ENCODE measurements at places on chromosomes 6 and 20. TPM values are rescaled to one million over a fixed set of nuclear protein-coding genes. Genes with fewer than 3 reads are reported as not detected.

Gene NUP153
- 44.5 TPM for total RNA-seq

Gene HRH3
- total RNA-seq, result not detected

- no peak for DNase-seq
Measured at GRCh38 chr20:21016751-21017150, 89.4 kb downstream of the LINC00237 start.

DNA sequence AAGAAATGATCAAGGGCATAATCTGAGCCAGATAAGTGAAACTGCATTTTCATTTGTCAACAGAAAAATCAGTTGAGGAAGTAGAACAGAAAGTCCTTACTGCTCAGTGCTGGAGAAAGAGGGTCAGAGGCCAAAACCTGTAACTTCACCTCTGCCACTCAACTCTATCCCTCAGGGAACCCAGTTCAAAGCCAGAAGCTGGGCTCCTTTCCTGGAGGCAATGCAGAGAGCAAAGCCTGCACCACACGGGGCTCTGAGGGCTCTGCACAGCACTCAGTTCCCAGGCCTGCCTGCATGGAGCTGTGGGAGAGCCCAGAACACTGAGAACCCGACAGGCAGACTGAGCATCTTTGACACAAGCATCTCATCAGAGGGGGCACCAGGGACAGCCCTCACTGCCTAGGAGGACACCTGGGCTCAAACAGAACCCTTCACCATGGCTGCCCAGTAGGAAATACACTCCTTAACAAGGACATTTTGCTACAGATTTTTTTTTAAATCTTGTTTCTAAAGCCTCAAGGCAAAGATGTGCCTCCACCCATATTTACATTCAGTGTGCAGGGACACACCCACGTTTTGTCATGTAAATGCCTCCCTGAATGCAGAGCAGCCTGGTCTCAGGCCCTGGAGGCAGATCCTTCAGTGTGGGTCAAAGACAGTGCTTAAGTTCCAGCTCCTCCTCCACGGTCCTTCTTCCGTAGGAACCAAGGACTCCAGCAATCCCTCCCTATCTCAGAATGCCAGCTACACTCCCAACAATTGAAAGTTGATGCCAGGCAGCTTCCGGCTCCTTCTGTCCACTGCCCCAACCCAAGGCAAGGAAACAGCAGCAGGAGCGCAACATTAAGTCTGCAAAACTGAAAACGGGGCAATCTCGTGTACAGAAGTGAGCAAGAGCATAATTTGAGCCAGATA is 6.6 kb downstream of the RNASET2 start:
- DNase-seq, result no peak

DNA sequence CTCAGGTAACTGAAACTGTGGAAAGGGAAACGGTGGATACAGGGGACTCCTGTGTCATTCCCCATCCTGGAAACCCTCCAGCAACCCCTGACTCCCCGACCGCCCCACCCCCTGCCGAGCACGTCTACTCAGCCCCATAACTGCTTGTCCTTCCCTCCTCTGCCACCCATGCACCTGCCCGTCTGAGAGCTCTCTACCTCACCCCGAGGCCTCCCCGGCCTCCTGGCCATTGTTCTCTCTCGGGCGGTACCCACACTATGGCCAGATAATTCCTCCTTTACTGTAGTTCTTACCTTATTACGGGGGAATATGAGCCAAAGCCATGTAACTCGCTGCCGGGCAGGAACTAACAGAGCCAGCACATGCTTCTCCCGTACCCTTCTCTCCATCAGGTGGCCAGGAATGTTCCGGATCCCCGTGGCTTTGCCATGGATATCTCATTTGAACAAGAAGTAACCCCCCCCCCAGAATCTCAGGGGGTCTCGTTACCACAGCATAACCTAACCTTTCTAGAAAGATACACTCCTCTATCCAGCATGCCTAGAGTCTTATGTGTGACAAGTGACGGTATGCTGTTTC is 4.8 kb upstream of the IRF4 start:
- no peak for DNase-seq

DNA sequence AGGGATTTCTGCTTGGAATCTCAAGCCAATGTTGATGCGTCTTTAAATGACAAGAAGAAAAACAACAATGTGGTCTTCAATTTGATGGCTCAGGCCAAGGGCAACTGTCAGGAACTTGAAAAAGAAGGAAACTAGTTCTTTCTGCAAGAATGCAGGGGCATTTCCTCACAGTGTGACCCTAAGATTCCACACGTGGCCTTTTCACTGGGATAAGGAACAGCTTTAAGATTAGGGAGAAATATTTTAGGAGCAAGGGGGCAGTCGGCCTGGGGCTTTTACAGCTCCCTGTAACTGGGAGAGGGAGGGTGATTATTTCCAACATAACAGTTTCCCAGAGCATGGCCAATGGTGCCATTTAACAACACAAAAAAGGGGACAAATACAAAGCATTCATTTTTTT is 39.4 kb upstream of the MRPS10 start:
- DNase-seq, result peak; percentile 54

GRCh38 chr6:151025076-151025475 is 159.6 kb downstream of the MTHFD1L start:
- DNase-seq, result no peak

DNA sequence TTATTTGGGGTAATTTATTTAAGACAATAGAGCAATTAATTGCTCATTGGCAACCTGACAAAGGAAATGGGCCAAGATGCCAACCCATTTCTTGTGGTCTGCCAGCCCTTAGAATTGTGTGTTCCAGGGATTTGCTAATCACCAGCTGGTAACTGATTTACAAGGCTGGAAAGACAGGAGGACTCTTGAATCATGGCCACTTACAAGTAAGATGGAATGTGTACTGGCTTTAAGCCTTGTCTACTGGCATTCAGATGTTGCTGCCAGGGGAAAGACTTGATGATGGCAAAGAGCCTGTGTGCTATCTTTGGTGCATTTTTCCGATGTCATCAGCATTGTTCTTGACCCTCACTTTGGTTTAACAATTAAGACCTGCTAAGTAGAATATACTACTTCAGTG is 91.0 kb downstream of the BCKDHB start:
- peak; percentile 12 for DNase-seq

- no peak for DNase-seq
Measured at GRCh38 chr6:124991764-124992295, 29.6 kb downstream of the RNF217 start.

- DNase-seq, result no peak
Measured at GRCh38 chr6:150887978-150888563, 22.6 kb downstream of the MTHFD1L start.

DNA sequence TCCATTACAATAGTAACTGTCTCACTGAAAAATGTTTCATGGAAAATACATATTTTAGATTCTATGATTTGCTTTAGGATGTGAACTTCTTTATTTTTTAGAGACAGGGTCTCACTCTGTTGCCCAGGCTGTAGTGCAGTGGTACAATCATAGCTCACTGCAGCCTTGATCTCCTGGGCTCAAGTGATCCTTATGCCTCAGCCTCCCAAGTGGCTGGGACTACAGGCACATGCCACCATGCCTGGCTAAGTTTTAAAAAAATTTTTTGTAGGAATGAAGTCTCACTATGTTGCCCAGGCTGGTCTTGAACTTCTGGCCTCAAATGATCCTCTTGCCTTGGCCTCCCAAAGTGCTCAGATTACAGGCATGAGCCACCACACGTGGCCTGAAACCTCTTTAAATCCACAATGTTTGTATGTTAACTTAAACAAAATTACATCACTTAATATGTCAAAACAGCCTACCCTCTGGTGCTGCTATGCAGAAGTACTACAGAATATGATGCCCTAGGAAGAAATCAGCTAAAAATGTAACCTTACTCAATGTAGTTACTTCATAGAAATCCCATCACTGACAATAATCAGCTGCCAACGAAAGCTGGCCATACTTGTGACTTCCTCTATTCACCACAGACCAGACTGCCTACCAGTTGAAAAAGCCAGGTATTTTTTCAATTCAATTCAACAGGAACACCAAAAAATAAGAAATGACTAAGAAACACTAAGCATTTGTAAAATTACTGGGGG is 17.6 kb downstream of the EEF1A1 start:
- DNase-seq, result no peak

DNA sequence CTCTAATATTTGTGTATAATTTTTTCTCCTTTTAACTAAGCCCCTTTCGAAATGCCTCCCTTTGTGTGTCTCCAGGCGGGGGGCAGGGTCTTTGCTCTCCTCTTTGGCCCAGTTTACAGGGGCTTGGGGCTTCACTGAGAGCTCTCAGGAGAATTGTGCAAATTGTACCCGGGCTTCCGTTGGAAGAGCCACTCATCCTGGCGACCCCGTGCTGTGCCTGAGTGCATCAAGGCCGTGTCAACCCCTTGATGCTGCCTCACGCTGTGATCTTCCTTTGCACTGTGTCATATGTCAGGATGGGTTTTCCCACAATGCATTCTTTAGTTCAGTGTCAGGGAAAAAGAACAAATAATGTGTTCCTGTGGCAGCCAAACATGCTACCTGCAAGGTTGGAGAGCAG is 118.0 kb upstream of the POU3F2 start:
- DNase-seq, result no peak

DNA sequence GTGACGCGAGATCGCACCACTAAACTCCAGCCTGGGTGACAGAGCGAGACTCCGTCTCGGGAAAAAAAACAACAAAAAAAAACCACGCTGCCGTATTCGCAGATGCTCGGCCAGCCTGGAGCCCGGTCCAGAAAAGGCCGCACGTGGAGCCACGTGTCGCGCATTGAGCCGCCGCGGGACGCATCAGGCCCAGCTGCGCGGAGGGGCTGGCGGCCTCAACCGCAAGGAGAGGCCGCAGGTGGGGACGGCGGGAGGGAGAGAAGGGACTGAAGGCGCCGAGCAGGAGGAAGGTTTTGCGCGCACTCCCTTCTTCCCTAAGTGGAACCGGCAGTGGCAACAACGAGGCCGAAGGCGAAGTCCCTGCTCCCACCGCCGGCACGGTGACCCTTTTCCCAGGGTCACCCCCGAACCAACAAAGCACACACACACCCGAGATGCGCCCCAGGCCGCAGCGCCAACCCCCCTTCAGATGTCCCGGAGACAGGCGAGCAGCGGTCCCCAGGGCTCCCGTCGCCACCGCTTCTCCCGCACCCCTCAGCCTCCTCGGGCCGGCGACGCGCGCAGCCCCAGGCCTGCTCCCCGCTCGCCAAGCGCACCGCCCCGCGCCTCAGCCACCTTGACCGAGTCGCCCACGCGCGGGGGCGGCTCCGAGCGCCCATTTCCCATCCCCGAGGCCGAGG is 681 bp downstream of the SYCP2 start:
- no peak for DNase-seq

DNA sequence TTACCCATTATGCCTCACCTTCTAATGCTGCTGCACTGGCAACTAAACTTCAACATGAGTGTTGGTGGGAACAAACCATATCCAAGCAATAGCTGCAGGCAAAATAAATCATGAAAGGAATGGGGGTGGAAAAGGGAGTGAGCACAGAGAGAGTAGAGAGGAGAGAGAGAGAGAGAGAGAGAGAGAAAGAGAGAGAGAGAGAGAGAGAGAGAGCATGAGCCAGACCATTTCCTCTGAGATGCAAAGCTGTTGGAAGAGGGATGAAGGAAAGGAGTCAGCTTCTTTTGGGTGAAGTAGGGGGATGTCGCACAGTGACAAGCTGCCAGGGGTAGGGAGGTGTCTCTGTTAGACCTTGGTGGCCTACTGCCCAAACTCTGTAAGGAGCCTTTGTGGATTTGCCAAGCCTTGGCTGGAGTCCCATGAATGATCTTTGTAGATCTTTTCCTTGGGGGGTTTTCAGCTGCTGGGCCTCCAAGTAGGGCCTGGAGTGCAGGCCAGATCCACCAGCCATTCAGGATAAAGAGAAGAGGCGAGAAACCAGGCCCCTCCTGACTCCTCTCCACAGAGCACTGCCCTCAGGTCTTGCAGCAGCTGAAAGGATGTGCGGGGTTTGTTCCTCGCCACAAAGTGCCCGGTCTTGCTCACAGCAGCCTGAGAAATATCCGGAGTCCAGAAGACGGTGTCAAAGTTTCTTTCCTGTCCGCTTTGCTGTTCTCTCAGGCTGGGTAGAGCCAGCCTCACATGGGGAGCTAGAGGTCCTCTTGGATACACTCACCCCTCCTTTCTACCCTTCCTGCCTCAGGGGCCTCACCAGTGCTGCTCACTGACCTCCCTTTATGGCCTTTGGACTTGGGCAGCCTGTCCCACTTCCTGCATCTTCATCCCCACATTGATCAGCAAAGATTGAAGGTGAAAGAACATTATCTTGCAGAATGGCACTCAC is 17.8 kb downstream of the BTBD3 start:
- DNase-seq, result no peak

DNA sequence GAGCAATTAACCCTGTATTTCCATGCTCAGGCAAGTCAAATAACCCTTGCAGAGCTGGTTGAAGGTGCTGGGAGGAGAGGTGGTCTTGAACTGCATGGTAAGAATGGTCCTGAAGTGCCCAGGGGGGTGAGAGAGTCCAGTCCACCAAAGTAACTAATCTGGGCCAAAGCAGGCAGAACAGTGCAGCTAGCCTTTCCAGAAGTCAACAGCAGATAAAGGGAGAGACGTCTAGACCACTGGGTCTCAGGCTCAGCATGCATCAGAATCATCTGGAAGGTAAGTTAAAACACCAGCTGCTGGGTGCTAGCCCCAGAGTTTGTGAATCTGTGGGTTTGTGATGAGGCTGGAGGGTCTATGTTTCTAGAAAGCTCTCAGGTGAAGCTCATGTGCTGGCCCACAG is 232.3 kb upstream of the ECI2 start:
- no peak for DNase-seq

DNA sequence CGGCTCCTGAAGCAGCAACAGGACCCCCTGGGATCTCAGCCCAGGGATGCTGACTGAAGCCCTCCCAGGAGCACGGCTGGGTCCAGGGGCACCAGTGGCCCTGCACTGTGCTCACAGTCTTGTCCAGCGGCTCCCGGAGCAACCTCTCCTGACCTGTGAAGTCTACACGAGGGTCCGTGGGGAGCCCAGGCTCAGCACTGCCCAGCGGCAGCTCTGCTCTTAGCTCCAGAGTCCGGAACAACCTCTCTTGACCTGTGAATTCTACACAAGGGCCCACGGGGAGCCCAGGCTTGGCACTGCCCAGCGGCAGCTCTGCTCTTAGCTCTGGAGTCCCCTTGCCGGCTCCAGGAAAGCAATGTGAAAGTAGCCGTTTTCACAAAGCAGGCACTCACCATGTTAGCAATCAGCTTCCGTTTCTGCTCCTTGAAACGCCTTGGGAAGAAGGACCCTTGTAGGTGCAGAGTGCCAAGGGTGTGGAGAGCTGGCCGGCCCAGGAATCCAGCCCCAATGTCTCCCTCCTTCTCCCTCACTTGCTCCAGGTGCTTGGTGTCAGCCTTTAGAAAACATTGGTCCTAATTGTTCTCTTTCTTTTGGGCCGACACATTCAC is 310.9 kb downstream of the CDH4 start:
- no peak for DNase-seq

All from fibroblast of villous mesenchyme (primary cell).